ENCODE measurements at places on chromosomes 5 and 9. TPM values are rescaled to one million over a fixed set of nuclear protein-coding genes. Genes with fewer than 3 reads are reported as not detected.

GRCh38 chr5:67190861-67191260 lies 5.7 kb downstream of the CD180 start:
- H3K4me3 ChIP-seq: no peak overlapping the region
- H3K4me1 ChIP-seq: 0 out of 2 replicates have a peak, but pooled peaks cover 6% of the 10 kb centered on the region
- H3K27me3 ChIP-seq: no peaks in the 10 kb centered on the region
- DNase-seq: peak; percentile 50

GRCh38 chr9:2526071-2526828 lies 95.3 kb upstream of the VLDLR start:
- no peak for DNase-seq
- no peaks in the 10 kb centered on the region for H3K27me3 ChIP-seq
- peaks cover 6% of the 10 kb centered on the region for H3K36me3 ChIP-seq
- H3K4me3 ChIP-seq: no peak overlapping the region

DNA sequence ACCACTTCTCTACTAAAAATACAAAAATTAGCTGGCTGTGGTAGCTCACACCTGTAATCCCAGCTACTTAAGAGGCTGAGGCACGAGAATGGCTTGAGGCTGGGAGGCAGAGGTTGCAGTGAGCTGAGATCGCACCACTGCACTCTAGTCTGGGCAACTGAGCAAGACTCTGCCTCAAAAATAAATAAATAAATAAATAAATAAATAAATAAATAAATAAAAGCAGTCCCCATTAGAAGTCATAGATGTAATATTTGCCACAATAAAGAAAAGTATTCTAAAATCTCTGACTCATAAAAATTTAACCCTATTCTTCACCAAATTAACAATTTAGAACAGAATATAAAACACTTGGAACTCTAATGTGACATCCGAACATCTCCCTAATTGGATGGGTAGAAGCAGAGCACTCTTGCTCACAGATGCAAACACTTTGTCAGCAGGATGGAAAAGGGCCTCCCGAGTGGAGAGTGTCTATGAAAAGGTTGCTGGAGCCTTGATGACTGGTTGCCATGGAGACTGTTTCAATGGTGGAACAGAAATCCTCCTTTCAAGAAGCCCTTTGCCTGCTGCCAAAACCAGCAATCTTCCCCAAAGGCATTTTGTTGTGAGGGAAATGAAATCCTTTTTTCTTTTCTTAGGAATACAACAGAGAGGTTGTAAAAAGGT lies 38.9 kb upstream of the TRAF1 start:
- H3K4me3 ChIP-seq: no peak overlapping the region
- peaks cover 24% of the 10 kb centered on the region for H3K4me1 ChIP-seq
- H3K27ac ChIP-seq: no peak overlapping the region
- H3K36me3 ChIP-seq: no peaks in the 10 kb centered on the region
- H3K27me3 ChIP-seq: no peaks in the 10 kb centered on the region
- peak; percentile 90 for DNase-seq

- peaks cover 4% of the 10 kb centered on the region for H3K4me1 ChIP-seq
- H3K4me3 ChIP-seq: no peak overlapping the region
- DNase-seq: peak; percentile 8
- no peaks in the 10 kb centered on the region for H3K27me3 ChIP-seq
- no peaks in the 10 kb centered on the region for H3K36me3 ChIP-seq
Measured at GRCh38 chr5:20832204-20833080, 844.4 kb upstream of the CDH18 start.

- H3K36me3 ChIP-seq: no peaks in the 10 kb centered on the region
- peaks cover 6% of the 10 kb centered on the region for H3K4me1 ChIP-seq
- DNase-seq: no peak
- H3K4me3 ChIP-seq: no peak overlapping the region
Measured at GRCh38 chr9:17532461-17532860, 46.4 kb upstream of the SH3GL2 start.

GRCh38 chr5:33725806-33726205 lies 166.0 kb downstream of the ADAMTS12 start:
- H3K4me3 ChIP-seq: no peak overlapping the region
- no peaks in the 10 kb centered on the region for H3K27me3 ChIP-seq
- H3K27ac ChIP-seq: no peak overlapping the region
- H3K4me1 ChIP-seq: no peaks in the 10 kb centered on the region
- no peak for DNase-seq

GRCh38 chr5:153079396-153079795 lies 411.1 kb upstream of the GRIA1 start:
- H3K4me3 ChIP-seq: no peak overlapping the region
- 0 out of 2 replicates have a peak, but pooled peaks cover 4% of the 10 kb centered on the region for H3K4me1 ChIP-seq
- H3K27ac ChIP-seq: no peak overlapping the region
- no peaks in the 10 kb centered on the region for H3K36me3 ChIP-seq
- no peak for DNase-seq

DNA sequence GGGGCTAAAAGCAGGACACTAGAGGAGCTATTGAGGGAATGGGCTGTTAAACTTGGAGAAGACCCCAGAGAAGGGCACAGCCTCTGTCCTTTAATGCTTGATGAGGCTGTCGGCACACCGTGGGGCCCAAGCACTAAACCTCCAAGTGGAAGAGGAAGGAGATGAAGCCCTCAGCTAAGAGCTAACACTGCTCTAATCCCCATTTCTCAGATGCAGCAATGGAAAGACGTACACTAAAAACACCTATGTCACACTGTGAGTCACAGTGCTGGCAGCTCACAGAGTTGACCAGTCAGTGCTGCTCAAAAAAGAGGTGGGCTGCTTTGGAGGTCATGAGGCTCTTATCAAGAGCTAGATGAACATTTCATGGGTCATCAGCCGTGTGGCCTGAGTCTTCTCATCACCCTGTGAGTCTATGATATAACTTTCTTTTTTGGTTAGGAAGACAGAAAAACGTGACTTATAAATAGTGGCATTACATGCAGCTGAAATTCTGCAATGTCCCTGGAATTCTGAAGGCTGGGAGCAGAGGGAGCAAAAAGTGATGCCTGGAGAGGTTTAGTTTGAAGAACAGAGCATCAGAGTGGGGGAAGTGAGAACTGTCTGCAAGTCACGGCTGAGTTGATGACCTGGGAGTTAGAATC lies 21.5 kb downstream of the TNFSF8 start:
- DNase-seq: no peak
- H3K4me1 ChIP-seq: peaks cover 11% of the 10 kb centered on the region
- H3K4me3 ChIP-seq: no peak overlapping the region
- no peaks in the 10 kb centered on the region for H3K36me3 ChIP-seq
- H3K27ac ChIP-seq: no peak overlapping the region

DNA sequence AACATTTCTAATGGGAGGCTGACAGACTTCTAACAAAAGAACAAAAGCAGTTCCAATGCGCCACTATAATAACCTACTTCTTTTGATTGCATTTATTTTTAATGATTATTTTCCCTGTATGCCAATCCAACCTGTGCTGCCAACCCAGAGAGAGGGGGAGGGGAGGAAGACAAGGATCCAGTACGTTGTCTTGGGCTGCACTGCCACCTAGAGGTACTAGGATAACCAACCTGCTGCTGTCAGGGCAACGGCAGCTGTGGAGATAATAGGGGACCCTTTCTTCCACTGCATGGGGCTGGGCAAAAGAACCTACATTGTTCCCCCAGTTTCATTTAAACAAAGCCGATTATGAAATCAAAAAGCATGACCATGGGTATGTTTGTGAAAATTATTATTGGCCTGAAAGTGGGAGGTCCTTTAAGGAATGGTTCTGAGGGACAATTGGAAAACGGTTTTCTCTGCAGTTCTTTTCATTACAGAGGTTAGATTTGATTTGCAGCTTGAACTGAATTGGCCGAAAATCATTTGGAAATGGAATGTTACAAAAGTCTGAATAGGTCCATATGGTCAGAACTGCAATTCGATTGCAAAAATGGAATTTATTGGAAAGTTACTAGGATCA lies 101.3 kb downstream of the RASEF start:
- no peaks in the 10 kb centered on the region for H3K27me3 ChIP-seq
- H3K4me3 ChIP-seq: no peak overlapping the region
- H3K27ac ChIP-seq: no peak overlapping the region
- no peaks in the 10 kb centered on the region for H3K4me1 ChIP-seq
- peak; percentile 95 for DNase-seq

DNA sequence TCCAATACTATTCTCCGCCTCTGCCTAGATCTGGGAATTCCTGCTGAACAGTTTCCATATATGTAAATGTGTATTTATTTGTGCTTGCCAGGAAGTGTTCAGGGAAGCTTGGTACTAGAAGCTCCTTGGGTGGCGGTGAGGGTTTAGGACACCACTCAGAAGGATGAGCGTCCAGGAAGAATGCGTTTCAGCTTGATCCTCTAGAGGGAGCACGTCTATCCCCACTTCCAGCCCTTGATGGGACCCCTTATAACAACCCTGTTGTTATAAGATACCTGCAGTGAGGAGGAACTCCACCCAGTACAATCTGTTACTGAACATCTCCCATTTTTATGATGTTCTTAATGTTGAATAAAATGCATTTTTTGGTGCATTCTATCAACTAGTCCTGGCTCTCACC lies 88.9 kb downstream of the CYFIP2 start:
- no peak overlapping the region for H3K27ac ChIP-seq
- no peaks in the 10 kb centered on the region for H3K27me3 ChIP-seq
- H3K36me3 ChIP-seq: no peaks in the 10 kb centered on the region
- peak; percentile 72 for DNase-seq

Gene SLC6A19
- not detected for total RNA-seq

Gene HNRNPK
- total RNA-seq: 918 TPM

Gene PAPPA
- 0.38 TPM for total RNA-seq

Gene FAM53C
- total RNA-seq: 45.0 TPM

Gene ADAMTS6
- total RNA-seq: 1.0 TPM

Gene PCDHA9
- 3.3 TPM for total RNA-seq

Gene DBH
- total RNA-seq: not detected

All from GM23338 (cell line).